Mammary epithelial cell (primary cell): ENCODE measurements at places on chromosomes 7 and 10. TPM values are rescaled to one million over a fixed set of nuclear protein-coding genes. Genes with fewer than 3 reads are reported as not detected.

Gene BICC1
- 35.0 TPM for total RNA-seq

Gene CHCHD3
- 51.2 TPM for total RNA-seq

Gene ANKRD22
- total RNA-seq: not detected

Gene SEMA3A
- total RNA-seq: 0.83 TPM

Gene PNLIP
- total RNA-seq: not detected in 2 replicates

Gene MMD2
- total RNA-seq: not detected

Gene CNNM1
- 2.0 TPM for total RNA-seq

Gene PAPOLB
- under 0.01 TPM for total RNA-seq

Gene CXCL12
- total RNA-seq: not detected in 2 replicates

Gene ARMC10
- 52.7 TPM for total RNA-seq

Gene ZNF503
- 9.9 and 14.1 TPM in 2 replicates for total RNA-seq

Gene CFAP69
- 1.7 TPM in 2 replicates for total RNA-seq

Gene FKBP6
- not detected in 2 replicates for total RNA-seq

Gene OR2A7
- total RNA-seq: 9.5 TPM

Gene FFAR4
- not detected in 2 replicates for total RNA-seq

Gene RTKN2
- total RNA-seq: 2.7 TPM

Gene OR6V1
- not detected in 2 replicates for total RNA-seq

Gene GDF2
- total RNA-seq: not detected in 2 replicates

Gene SEMA3C
- 708 TPM for total RNA-seq

Gene PIK3AP1
- total RNA-seq: 0.50 TPM

Gene EGR2
- 1.2 TPM for total RNA-seq

Gene LRRC18
- not detected for total RNA-seq

Gene ZNF239
- total RNA-seq: 1.3 TPM in 2 replicates

Gene NCF1
- not detected for total RNA-seq

Gene FOXP2
- 0.17 TPM for total RNA-seq

Gene CALHM1
- not detected in 2 replicates for total RNA-seq

Gene PHF14
- total RNA-seq: 26.5 and 31.0 TPM in 2 replicates

Gene ASB10
- not detected in 2 replicates for total RNA-seq

Gene TACC2
- total RNA-seq: 12.7 TPM

Gene SRGN
- total RNA-seq: 1.0 TPM

Gene ELOVL3
- 0.45 TPM in 1 of 2 replicates, not detected in the other for total RNA-seq

Gene AEBP1
- 0.24 and 0.45 TPM in 2 replicates for total RNA-seq

Gene EGFR
- 304 TPM for total RNA-seq

Gene CDHR3
- total RNA-seq: 3.2 TPM

Gene GAD2
- total RNA-seq: not detected in 2 replicates

Gene TFR2
- total RNA-seq: 0.17 TPM

Gene WDR86
- not detected in 2 replicates for total RNA-seq

Gene GPRIN2
- total RNA-seq: 0.54 and 0.96 TPM in 2 replicates

Gene ADAMTS14
- total RNA-seq: 0.50 TPM

Gene TRIM50
- under 0.01 TPM for total RNA-seq

Gene SEC61A2
- 14.5 and 15.6 TPM in 2 replicates for total RNA-seq

Gene SORCS1
- total RNA-seq: not detected

Gene CALCR
- total RNA-seq: not detected in 2 replicates

Gene ITPRID1
- 0.17 TPM for total RNA-seq

Gene FANK1
- 6.2 TPM for total RNA-seq

Gene STK17A
- total RNA-seq: 140 TPM

Gene KIF11
- total RNA-seq: 9.3 and 22.4 TPM in 2 replicates

Gene HOXA5
- total RNA-seq: 11.0 TPM

Gene VENTX
- not detected for total RNA-seq

Gene CACNA2D1
- total RNA-seq: 7.0 and 10.8 TPM in 2 replicates

Gene SYNPO2L
- not detected for total RNA-seq

Gene ADIRF
- 165 and 247 TPM in 2 replicates for total RNA-seq

Gene ASB4
- total RNA-seq: not detected

Gene PEX1
- total RNA-seq: 24.2 TPM

Gene CUZD1
- 1.2 and 1.3 TPM in 2 replicates for total RNA-seq

Gene AKR1B1
- total RNA-seq: 128 and 137 TPM in 2 replicates

Gene BAMBI
- 7.0 TPM for total RNA-seq

Gene PI4K2A
- total RNA-seq: 74.5 TPM

Gene HOXA4
- total RNA-seq: not detected

Gene MOGAT3
- not detected for total RNA-seq
